ENCODE measurements at places on chromosomes 12 and 14. TPM values are rescaled to one million over a fixed set of nuclear protein-coding genes. Genes with fewer than 3 reads are reported as not detected.

The MMP17 gene
- 7.2 TPM for total RNA-seq

The NOXRED1 gene
- not detected for total RNA-seq

The TSPAN19 gene
- not detected for total RNA-seq

The OSBPL8 gene
- total RNA-seq: 64.0 TPM

The LRP6 gene
- 39.5 TPM for total RNA-seq

The RFLNA gene
- 2.6 TPM for total RNA-seq

The RNU4-1 gene
- total RNA-seq: under 0.01 TPM

The KCTD10 gene
- total RNA-seq: 141 TPM

The C14orf132 gene
- total RNA-seq: 0.98 TPM

The PLA2G1B gene
- total RNA-seq: not detected

The SAMD15 gene
- total RNA-seq: 1.6 TPM

The KIF5A gene
- total RNA-seq: not detected

The TNFAIP2 gene
- 95.0 TPM for total RNA-seq

The ERGIC2 gene
- total RNA-seq: 49.2 TPM

The AHNAK2 gene
- 76.0 TPM for total RNA-seq

The WNT1 gene
- total RNA-seq: not detected
